ENCODE measurements at places on chromosomes 5 and 9.

DNA sequence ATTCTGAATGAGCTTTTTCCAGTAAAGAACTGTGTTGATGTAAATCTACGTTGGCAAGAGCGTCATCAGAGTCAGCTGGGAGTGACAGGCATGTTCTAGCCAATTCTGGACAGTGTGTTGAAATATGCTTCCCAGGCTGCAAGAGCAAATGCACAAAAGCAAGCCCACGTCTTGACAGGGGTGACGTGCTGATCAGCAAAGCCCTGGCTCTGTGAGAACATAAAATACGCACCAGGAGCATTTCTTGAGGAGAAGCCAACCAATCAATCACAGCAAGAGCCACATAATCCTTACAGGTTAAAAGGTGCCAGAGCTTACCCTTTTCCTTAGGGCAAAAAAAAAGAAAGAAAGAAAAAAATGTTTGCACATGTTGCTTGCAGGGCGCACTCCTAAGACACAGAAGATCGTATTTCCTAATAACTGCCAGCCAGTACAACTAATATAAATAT lies 148.1 kb downstream of the PDE4D start:
- no peak for DNase-seq

DNA sequence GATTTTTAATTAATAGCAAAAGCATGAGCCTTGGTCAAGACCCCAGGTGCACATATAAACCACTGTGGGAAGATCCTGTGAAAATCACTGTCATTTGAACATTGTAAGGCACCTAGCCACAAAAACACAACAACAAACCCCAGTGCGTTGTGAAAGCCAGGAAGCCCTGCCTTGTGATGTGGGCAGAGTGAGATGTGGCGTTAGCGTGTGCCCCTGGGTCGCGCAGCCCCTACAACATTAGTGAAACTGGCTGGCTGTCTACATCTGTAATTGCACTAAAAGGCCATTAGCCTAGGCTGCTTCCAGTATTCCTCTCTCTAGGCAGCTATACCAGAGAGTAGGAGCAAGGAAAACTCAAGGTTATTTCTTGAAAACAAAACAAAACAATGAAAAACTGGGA lies 21.1 kb upstream of the PDZD2 start:
- no peak for DNase-seq

GRCh38 chr9:131366761-131367401 lies 27.0 kb upstream of the PRRC2B start:
- no peak for DNase-seq

DNA sequence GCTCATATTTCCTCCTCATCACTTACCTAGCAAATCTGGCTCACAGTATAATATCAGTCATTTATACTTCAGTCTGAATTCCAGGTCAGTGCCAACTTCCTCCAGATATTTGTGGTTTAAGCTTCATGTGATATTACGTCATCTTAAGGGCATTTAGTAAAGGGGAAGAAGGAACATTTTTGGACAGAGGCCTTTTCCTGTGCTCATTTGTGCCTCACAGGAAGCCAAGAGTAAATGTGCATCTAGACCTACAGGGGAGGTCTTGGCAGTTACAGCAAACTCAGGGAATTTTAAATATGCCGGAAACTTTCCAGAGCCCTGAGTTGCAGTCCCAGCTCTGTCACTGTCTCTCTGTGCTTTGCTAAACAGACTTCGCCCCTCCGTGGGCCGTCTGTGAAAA lies 12.3 kb upstream of the KCNIP1 start:
- peak; percentile 33 for DNase-seq

GRCh38 chr5:92956886-92957285 lies 624.1 kb downstream of the NR2F1-AS1 start:
- DNase-seq = no peak

GRCh38 chr9:135939351-135940265 lies 21.6 kb downstream of the UBAC1 start:
- no peak for DNase-seq

- no peak for DNase-seq
Observed at GRCh38 chr5:14745188-14745563, 80.7 kb downstream of the OTULIN start.

DNA sequence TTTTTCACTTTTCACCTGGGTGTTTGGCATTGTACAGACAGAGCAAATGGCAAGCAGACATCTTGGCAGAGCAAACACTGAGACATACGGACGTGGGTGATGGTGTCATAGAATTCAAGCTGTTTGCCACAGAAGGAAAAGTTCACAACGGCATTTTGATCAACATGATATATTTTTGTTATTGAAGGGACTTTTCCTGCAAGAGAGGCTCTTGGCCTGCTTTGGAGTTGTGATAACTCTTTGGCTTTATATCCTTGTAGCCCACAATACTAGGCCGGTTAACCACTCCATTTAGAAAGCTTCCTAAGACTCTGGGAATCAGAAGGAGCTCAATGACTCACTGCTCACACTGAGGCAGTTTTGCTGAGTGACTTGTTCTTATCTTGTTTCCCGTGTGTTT lies 1038.3 kb downstream of the TLE1 start:
- DNase-seq = no peak
